ENCODE measurements at places on chromosomes 2 and 18. TPM values are rescaled to one million over a fixed set of nuclear protein-coding genes. Genes with fewer than 3 reads are reported as not detected.

DNA sequence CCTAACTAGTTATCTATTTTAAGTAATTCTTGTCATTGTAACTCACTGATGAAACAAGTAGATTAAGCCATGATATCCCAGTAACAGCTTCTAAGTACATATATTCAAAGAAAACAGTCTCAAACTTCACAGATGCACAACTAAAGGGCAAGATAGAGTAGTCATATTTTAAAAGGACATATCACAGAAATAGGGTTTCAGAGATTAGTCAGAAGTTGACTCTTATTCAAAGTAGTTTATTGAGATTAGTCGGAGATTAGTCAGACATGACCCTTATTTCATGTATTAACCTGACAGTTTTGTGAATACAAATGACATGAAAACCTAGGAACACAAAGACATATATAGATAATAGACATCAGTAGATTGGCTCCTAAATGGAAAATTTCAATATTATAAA is 15.9 kb upstream of the CHAC2 start:
- DNase-seq = no peak
- H3K4me3 ChIP-seq = no peak overlapping the region
- no peak overlapping the region for H3K27ac ChIP-seq
- H3K4me1 ChIP-seq = no peaks in the 10 kb centered on the region

GRCh38 chr2:144131042-144131441 is 388.9 kb downstream of the ZEB2 start:
- H3K4me3 ChIP-seq = no peak overlapping the region
- no peak overlapping the region for H3K27ac ChIP-seq
- no peaks in the 10 kb centered on the region for H3K36me3 ChIP-seq
- no peaks in the 10 kb centered on the region for H3K27me3 ChIP-seq
- DNase-seq = no peak
- no peaks in the 10 kb centered on the region for H3K4me1 ChIP-seq

DNA sequence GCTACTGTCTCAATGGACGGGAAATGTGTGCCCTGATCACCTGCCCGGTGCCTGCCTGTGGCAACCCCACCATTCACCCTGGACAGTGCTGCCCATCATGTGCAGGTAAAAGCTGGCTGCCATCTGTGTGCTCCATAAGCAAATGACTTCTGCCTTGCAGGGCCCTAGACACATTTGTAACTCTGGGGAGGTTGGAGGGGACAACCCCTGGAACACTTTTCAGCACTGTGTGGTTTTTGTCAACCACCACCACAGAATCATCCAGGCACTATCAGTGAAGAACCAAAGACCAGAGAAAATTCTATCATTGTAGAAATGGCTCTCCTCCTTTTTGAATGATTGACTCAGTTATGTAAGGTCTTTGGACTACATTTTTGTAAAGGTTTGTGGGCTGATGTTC is 84.3 kb downstream of the FEZ2 start:
- H3K27me3 ChIP-seq = no peaks in the 10 kb centered on the region
- H3K4me1 ChIP-seq = no peaks in the 10 kb centered on the region
- no peak for DNase-seq
- H3K36me3 ChIP-seq = no peaks in the 10 kb centered on the region
- H3K27ac ChIP-seq = no peak overlapping the region
- H3K4me3 ChIP-seq = no peak overlapping the region

GRCh38 chr2:29522951-29523669 is 398.3 kb downstream of the ALK start:
- H3K4me3 ChIP-seq = no peak overlapping the region
- no peak for DNase-seq
- H3K36me3 ChIP-seq = no peaks in the 10 kb centered on the region
- H3K27me3 ChIP-seq = no peaks in the 10 kb centered on the region
- H3K27ac ChIP-seq = no peak overlapping the region
- peaks cover 11% of the 10 kb centered on the region for H3K4me1 ChIP-seq

DNA sequence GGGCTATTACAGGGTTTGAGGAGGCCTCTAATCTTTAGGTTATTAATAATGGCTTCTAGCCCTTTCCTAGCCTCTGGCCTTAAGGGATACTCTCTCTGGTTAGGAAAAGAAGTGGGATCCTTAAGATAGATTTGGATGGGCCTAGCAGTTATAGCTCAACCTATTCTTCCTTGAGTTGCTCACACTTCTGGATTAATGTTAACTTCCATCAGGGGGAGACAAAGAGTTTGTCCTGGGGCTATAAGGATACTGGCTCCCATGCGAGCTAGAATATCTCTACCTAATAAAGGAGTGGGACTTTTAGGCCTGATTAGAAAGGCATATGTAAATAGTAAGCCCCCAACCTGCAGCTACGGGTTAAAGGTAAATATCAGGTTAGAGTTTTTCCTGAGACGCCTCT is 14.3 kb upstream of the PTH2R start:
- no peak overlapping the region for H3K27ac ChIP-seq
- no peaks in the 10 kb centered on the region for H3K36me3 ChIP-seq

GRCh38 chr18:31633392-31634330 is 42.0 kb downstream of the TTR start:
- no peak for DNase-seq
- no peaks in the 10 kb centered on the region for H3K4me1 ChIP-seq
- H3K27ac ChIP-seq = no peak overlapping the region
- H3K27me3 ChIP-seq = no peaks in the 10 kb centered on the region
- H3K36me3 ChIP-seq = no peaks in the 10 kb centered on the region

- no peak overlapping the region for H3K4me3 ChIP-seq
- H3K36me3 ChIP-seq = no peaks in the 10 kb centered on the region
- H3K27ac ChIP-seq = no peak overlapping the region
These were observed 24.0 kb downstream of the PRKAG3 start for GRCh38 chr2:218807626-218808025.

- peaks cover 9% of the 10 kb centered on the region for H3K4me1 ChIP-seq
- no peaks in the 10 kb centered on the region for H3K36me3 ChIP-seq
These were observed 519 bp downstream of the METTL4 start for GRCh38 chr18:2570772-2571199.

DNA sequence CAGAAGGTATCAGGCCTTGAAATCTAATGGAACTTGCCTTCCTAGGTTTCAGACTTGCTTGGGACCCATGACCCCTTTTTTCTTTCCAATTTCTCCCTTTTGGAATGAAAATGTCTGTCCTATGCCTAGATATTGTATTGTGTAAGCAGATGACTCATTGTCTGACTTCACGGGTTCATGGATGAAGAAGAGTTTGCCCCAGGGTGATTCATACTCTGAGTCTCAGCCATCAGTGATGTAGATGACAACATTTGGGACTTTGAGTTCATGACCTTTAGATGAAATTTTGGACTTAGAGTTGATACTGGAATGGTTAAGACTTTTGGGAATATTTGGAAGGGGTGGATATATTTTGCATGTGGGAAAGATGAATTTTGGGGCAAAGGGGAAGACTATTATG is 11.2 kb upstream of the SCYGR5 start:
- no peak for DNase-seq
- no peaks in the 10 kb centered on the region for H3K4me1 ChIP-seq
- H3K27ac ChIP-seq = no peak overlapping the region
- no peaks in the 10 kb centered on the region for H3K27me3 ChIP-seq
- no peaks in the 10 kb centered on the region for H3K36me3 ChIP-seq
- H3K4me3 ChIP-seq = no peak overlapping the region

DNA sequence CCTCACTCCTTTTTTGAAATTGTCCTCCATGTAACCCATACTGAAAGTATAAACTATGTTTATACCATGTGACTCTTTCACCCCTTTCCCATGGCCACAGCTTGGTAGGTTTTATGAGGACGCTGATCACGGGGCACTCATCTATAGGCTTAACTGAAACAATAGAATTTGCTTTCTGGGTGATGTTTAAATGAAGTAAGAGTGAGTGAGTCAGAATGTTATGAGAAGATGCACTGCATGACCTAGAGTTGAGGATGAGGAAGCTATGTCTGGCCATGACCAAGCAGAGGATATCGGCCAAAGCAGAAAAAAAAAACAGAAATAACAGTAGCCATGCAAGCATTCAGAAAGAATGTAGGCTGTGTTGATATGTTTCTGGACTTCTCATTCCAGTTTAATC is 34.9 kb downstream of the SCN1A start:
- H3K4me1 ChIP-seq = no peaks in the 10 kb centered on the region
- H3K27ac ChIP-seq = no peak overlapping the region
- H3K36me3 ChIP-seq = no peaks in the 10 kb centered on the region
- H3K27me3 ChIP-seq = no peaks in the 10 kb centered on the region
- no peak overlapping the region for H3K4me3 ChIP-seq

- no peaks in the 10 kb centered on the region for H3K36me3 ChIP-seq
- no peak for DNase-seq
- H3K27ac ChIP-seq = no peak overlapping the region
- no peak overlapping the region for H3K4me3 ChIP-seq
These were observed 52.7 kb upstream of the CTLA4 start for GRCh38 chr2:203814661-203815540.

DNA sequence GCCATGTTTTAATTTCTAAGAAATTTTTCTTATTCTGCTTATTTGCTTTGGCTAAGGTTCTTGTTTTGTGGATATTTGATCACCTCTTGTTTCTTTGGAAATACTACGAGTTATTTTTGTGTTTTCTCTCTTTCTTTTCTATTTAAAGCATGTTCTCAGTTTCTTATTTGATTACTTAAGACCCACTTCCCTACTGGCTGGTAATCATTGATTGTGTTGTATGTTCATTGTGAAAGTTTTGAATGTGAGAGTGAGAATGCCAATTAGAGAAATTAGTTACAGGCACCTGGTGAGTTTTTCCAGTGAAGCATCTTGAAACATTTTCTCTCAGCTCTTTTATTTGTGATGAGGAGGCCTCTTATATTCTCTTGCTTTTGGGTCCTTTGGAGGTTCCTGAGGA is 226.7 kb upstream of the MC4R start:
- no peak overlapping the region for H3K27ac ChIP-seq
- no peaks in the 10 kb centered on the region for H3K27me3 ChIP-seq
- no peaks in the 10 kb centered on the region for H3K36me3 ChIP-seq
- H3K4me3 ChIP-seq = no peak overlapping the region

DNA sequence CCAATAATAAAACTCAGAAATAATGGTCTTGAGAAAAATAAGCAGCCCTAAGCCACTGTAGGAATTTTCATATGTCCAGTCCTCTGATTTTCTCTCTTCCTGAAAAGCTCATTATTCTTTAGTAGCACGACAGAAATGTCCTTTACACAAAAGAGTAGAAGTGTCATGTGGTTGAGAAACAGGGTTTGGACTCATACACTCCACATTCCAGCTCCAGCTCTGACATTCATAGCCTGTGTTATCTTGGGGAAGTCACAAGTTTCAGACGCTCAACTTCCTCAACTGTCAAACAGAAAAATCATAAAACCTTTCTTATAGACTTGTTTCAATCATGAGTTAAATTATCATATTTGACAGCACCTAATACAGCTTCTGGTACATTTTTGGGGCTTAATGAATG is 511.5 kb downstream of the TNS1 start:
- H3K36me3 ChIP-seq = no peaks in the 10 kb centered on the region
- no peaks in the 10 kb centered on the region for H3K4me1 ChIP-seq
- H3K27me3 ChIP-seq = no peaks in the 10 kb centered on the region

DNA sequence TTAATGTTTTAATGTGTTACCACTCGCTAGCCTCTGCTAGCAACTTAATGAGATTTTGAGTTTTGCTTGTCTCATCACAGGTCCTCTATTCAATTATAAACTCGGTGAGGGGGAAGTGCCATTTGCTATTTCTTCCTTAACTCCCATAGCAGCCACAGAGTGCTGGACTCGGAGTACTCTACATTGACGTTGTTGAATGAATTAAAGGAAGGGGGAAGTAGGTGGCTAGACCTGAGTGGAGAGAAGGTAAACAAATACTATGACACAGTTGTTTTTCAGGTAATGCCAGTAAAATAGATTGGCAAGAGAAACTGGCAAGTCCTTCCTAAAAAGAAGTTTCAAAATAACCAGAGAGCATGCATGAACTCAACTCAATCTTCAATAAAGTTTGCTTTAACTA is 339.3 kb downstream of the HRH4 start:
- no peaks in the 10 kb centered on the region for H3K27me3 ChIP-seq
- H3K36me3 ChIP-seq = no peaks in the 10 kb centered on the region
- H3K4me1 ChIP-seq = no peaks in the 10 kb centered on the region

DNA sequence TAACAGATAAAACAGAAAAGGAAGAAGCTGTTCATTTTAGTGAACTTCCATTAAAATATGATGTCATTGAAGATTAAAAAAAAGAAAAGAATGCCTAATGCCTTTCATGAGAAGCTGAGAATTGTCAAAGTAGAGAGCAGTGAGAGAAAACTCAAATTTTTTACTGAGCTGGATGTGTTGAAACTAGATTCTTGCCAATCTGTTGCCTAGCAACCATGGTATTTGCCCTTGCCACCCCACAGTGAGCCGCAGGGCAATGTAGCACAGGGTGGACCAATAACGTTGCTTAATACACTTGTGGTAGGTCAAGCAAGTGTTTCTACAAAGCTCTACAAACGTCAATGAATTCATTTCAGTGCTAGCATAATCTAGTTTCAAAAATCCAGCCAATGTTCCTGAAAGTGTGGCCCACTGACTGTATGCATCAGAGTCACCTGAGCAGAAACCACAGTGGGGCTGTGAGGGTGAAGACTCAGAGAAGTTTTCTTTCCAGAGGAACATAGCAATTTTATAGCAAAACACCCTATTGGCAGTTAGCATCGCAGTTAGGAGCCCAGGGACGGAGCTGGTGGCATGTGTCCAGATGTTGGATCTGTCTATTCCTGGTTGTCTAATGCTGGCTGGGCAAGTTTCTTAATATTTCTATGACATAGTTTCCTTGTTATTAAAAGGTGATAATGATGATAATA is 132.2 kb downstream of the DOCK10 start:
- no peak overlapping the region for H3K27ac ChIP-seq
- no peaks in the 10 kb centered on the region for H3K27me3 ChIP-seq
- no peak overlapping the region for H3K4me3 ChIP-seq
- no peaks in the 10 kb centered on the region for H3K36me3 ChIP-seq

GRCh38 chr2:11903085-11903606 is 156.7 kb downstream of the LPIN1 start:
- no peak overlapping the region for H3K27ac ChIP-seq
- DNase-seq = no peak

- DNase-seq = peak; percentile 11
- H3K4me3 ChIP-seq = no peak overlapping the region
- peaks cover 20% of the 10 kb centered on the region for H3K4me1 ChIP-seq
These were observed 395.3 kb downstream of the NUP35 start for GRCh38 chr2:183519371-183520056.

- no peaks in the 10 kb centered on the region for H3K27me3 ChIP-seq
- H3K4me3 ChIP-seq = no peak overlapping the region
- H3K4me1 ChIP-seq = no peaks in the 10 kb centered on the region
- H3K36me3 ChIP-seq = no peaks in the 10 kb centered on the region
- DNase-seq = no peak
These were observed 26.6 kb downstream of the TWIST2 start for GRCh38 chr2:238874330-238875050.

- DNase-seq = no peak
- no peaks in the 10 kb centered on the region for H3K36me3 ChIP-seq
- no peak overlapping the region for H3K27ac ChIP-seq
- no peaks in the 10 kb centered on the region for H3K4me1 ChIP-seq
These were observed 67.3 kb downstream of the NCKAP5 start for GRCh38 chr2:133500917-133501316.

GRCh38 chr2:196601430-196602306 is 37.8 kb upstream of the CCDC150 start:
- H3K4me3 ChIP-seq = no peak overlapping the region
- DNase-seq = no peak
- no peaks in the 10 kb centered on the region for H3K27me3 ChIP-seq
- no peaks in the 10 kb centered on the region for H3K36me3 ChIP-seq
- no peaks in the 10 kb centered on the region for H3K4me1 ChIP-seq

The CNNM3 gene
- total RNA-seq = 24.9 TPM

The NCKAP5 gene
- total RNA-seq = 0.32 TPM

The NEU2 gene
- not detected for total RNA-seq

The NYAP2 gene
- 0.03 TPM for total RNA-seq

The LDLRAD4 gene
- total RNA-seq = 3.3 TPM

The NPHP1 gene
- 1.2 TPM for total RNA-seq

The CCDC74B gene
- total RNA-seq = 0.43 TPM

The NAB1 gene
- 14.6 TPM for total RNA-seq

The GNLY gene
- 1.3 TPM for total RNA-seq

The CFC1 gene
- 28.9 TPM for total RNA-seq

The SIX2 gene
- total RNA-seq = 3.2 TPM

The PKDCC gene
- 27.4 TPM for total RNA-seq

The AMER3 gene
- total RNA-seq = 0.28 TPM

The SPTBN1 gene
- total RNA-seq = 136 TPM
